SHP77 treated with DMSO at 0.1 percent for 48 hours (cell line): ENCODE measurements at places on chromosomes 3 and 15.
A peak's percentile ranks its signal among the peaks of the same experiment; 100 is the strongest.

GRCh38 chr15:60963557-60963956 is 265.5 kb downstream of the RORA start:
- no peak for DNase-seq

GRCh38 chr3:111676211-111677006 is 81.3 kb upstream of the ZBED2 start:
- no peak for DNase-seq

DNA sequence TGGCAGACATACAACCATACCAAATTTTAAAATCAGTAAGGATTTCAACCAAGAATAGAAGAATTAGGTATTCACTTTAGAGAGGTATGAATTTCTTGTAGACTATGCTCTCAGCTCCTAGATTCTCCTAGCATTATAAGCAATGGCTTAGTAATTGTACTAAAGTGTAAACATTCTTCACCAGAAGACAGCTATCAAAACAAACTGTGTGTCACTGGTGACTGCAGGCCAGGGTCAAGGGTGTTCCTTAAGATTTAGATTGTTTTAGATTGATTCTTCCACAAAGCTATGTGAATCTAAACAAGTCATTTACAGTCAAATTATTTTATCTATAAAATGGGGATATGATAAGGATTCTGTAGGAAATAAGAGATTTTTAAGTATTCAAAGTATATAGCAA is 23.1 kb upstream of the GP5 start:
- DNase-seq, result no peak

DNA sequence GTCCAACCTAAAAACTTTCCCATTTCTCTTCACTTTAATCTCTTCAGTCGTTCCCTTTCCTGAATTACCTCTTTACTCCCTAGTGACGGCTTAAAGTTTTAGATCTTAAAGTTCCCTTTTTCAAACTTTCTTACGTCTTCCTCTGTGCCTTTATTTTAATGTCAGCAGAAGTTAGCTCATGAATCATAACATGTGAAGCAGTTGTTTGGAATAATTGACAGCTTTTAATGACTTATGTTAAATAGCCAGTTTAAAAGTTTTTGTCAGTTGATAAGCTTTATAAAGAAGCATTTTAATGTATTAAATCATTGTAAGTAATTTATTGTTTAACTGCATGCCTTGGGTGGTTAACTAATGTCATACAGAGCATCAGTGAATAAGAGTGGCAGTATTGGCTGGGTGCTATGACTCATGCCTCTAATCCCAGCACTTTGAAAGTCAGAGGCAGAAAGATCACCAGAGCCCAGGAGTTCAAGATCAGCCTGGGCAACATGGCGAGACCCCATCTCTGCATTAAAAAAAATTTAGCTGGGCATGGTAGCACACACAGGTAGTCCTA is 33.9 kb downstream of the PIK3CA start:
- DNase-seq, result no peak

GRCh38 chr3:100796556-100796955 is 87.3 kb downstream of the TFG start:
- no peak for DNase-seq

- no peak for DNase-seq
Measured at GRCh38 chr15:83379579-83379959, 67.6 kb upstream of the SH3GL3 start.

- no peak for DNase-seq
Measured at GRCh38 chr3:108462899-108463298, 47.5 kb downstream of the MYH15 start.

GRCh38 chr15:61831505-61831921 is 228.7 kb downstream of the VPS13C start:
- DNase-seq, result peak; percentile 75

DNA sequence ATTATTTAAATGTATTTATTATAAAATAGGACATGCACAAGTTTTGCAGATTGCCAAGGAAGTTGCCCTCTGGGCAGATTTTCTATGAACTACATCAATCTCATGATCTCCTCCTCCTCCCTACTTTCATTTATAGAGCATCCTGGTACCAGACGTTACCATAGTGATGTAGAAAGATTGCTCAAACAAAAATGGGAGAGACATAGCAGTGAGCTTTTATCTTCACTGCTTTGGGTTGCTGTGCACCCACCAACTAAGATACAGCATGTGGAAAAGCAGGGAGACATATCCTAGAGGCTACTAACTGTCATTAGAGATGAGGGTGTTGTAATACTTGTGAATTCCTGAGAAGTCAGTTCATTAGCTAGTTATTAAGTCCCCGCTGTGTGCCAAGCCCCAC is 137.5 kb upstream of the BFSP2 start:
- no peak for DNase-seq

DNA sequence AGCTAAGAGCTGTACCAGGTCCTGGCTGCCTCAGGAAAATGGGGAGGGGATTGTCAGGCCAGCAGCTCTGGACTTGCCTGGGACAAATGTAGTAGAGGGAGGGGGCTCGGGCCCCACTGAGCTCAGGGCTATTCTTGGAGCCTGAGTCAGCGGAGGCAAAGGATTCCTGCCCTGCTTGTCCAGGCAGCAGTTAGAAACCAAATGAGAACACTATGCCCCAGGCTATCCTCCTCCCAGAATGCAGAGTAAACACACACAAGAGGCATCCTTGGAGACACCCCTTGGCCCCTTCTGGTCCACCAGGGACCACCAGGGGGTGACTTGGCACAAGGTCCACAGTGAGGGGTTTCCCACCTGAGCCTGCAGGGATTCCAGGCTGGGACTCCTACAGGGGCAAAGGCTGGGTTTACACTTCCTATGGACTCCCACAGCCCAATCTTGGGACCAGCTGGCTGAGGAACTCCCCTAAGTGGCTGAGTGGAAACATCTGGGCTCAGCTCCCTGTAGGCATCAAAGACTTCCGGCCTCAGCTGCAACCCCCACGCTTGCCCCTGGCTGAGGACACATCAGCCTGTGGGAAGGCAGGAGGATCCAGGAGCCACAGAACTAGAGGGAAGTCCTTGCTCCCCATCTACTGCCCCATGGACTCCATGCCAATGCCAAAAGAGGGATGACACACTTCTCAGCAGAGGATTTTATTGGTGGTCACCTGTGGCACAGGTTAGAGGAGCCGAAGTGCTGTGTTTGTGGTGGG is 3.4 kb upstream of the COL7A1 start:
- DNase-seq, result no peak

DNA sequence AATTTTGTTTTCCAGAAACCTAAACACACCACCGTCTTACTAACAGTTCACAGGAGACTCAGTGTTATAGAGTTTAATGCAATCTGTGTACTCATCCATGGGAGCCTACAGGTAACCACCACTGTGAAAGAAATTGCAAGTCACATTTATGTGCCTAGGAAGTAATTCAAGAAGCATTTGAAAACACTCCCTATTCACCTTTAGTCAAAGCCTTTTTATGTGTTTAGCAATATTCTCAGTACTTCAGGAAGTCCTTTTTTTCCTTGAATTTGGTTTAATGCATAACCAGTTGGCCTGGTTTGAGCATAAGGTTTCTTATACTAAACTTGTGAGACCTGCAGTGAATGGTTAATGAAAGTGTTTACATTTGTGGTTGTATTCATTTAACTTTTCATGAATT is 346.1 kb downstream of the CHST2 start:
- no peak for DNase-seq
